CD4-positive, alpha-beta T cell treated with Interleukin-15 for 4 hours (primary cell): ENCODE measurements at places on chromosomes 1 and 21.

GRCh38 chr1:40630488-40631223 is 34.8 kb downstream of the RIMS3 start:
- DNase-seq = peak; percentile 7

- peak; percentile 24 for DNase-seq
These were observed 167.3 kb downstream of the FASLG start for GRCh38 chr1:172826096-172826741.

DNA sequence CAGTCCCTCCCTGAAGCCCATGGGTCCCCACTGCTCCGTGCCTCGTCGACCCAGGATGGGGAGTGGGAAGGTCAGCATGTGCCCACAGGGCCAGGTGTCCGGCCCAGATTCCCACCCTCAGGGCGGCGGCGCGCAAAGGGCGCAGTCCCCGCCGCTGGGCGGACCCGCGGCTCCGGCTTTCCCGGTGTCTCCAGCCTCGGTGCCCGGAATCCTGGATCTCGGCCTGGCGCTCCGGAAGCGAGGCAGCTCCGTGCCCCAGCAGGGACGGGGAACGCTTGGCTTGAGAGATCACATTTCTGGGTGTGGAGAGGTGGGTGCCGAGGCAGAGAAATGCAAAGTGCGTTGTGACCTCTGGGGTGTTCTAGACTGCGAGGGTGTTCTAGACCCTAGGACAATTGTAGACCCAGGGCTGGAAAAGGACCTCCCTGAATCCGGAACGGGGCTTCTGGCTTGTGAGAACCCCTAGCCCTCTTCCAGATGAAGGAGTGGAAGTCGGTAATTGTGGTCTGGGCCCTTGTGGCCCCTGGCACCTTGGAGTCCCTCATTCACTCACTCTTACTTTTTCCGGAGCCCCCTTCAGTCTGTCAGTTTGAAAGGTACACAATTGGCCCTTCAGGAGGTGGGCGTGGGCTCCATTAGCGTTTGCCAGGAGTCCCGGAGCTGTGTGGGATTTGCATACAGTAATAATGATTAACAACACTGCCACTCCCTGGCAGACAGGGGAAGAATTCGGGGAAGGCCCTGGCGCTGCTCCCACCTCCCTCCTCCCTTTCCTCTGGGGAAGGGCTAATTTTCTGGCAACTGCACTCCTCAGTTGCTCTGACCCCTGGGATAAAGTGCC is 1.6 kb upstream of the KCND3 start:
- no peak for DNase-seq

DNA sequence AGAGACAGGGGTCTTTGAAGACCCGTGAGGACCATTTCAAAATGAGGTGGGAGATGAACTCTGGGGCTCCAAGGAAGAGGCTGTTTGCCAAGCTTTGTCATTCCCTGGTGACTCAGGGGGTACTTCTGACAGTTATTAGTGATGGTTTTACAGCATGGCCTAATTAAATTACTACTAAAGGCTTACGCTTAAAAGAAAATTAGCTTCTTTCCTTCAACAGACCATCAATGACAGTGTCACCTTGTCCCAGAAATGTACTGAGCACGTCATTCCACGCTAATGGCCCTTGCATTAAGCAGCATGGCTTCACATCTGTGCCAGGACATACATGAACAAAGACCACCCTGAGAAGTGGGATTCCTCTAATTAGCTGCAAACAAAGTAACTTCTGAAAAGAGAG is 5.1 kb upstream of the UTS2 start:
- no peak for DNase-seq

DNA sequence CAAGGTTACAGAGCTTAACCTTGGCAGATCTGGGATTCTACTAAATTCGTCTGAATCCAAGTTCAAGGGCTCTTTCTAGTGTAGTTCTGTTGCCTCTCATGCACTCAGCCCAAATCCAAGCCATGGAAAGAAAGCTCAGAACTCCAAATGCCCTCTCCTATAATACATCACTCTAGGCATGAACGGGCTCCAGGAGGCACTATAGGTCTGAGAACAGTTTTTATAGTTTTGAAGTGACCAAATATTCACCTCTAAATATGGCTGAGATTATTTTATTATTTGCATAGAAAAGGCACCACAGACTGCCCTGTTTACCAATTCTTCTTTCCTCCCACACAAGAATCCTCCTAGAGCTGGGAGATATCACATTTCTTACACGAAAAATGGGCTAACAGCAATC is 327.9 kb upstream of the BEND5 start:
- DNase-seq = no peak

- DNase-seq = no peak
These were observed 51.2 kb downstream of the DIP2A start for GRCh38 chr21:46509741-46510502.

DNA sequence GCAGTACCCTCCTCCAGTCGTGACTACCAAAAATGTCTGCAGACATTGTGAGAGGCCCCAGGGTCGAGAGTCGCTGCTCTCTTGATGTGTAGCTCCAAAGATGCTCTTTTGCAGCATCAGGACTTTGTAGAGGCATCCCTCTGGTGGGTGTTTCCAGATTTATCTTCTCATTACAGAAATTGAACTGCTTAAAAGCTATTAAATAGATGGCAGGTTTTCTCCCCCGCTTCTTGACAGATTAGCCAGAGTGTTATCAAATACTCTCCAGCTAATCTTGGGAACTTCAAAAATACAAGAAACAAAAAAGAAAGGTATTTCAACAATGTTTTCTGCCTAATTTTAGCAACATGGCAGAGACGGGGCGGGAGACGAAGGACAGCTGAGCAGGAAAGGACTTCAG is 265.2 kb downstream of the KIF26B start:
- no peak for DNase-seq
